ENCODE measurements at places on chromosomes 12 and 14. TPM values are rescaled to one million over a fixed set of nuclear protein-coding genes. Genes with fewer than 3 reads are reported as not detected.

The MSRB3 gene
- 55.1 TPM for total RNA-seq

The CACNB3 gene
- 16.1 TPM for total RNA-seq

The GAPDH gene
- 5,776 TPM for total RNA-seq

The MFAP5 gene
- total RNA-seq = 220 TPM

The HOXC4 gene
- total RNA-seq = 0.36 TPM

The TCL1B gene
- not detected for total RNA-seq

The CALCOCO1 gene
- total RNA-seq = 234 TPM

The SLC6A12 gene
- total RNA-seq = not detected

The CDCA3 gene
- total RNA-seq = 23.5 TPM

The DTX3 gene
- total RNA-seq = 16.9 TPM

The TAS2R20 gene
- total RNA-seq = 1.9 TPM

The RNASE4 gene
- total RNA-seq = 4.8 TPM

The BDKRB2 gene
- 7.4 TPM for total RNA-seq

The PHETA1 gene
- total RNA-seq = 16.2 TPM

The MAPK1IP1L gene
- total RNA-seq = 71.8 TPM

The MYO1H gene
- total RNA-seq = not detected

The ZDHHC22 gene
- total RNA-seq = not detected

The PRH2 gene
- total RNA-seq = not detected

The GNB3 gene
- 3.4 TPM for total RNA-seq

The CHGA gene
- total RNA-seq = not detected

The SLCO1B3 gene
- total RNA-seq = not detected

The PIWIL1 gene
- total RNA-seq = not detected

The OR6S1 gene
- not detected for total RNA-seq

The CLEC6A gene
- total RNA-seq = not detected

The TSHR gene
- total RNA-seq = not detected

The TRHDE gene
- 1.1 TPM for total RNA-seq

The TMTC1 gene
- 12.8 TPM for total RNA-seq

The NOVA1 gene
- total RNA-seq = 16.9 TPM

The DIO2 gene
- 66.0 TPM for total RNA-seq

The AMIGO2 gene
- total RNA-seq = 3.7 TPM

The CARMIL3 gene
- not detected for total RNA-seq

The PRICKLE1 gene
- total RNA-seq = 15.6 TPM

The KRT85 gene
- not detected for total RNA-seq

The SPTSSA gene
- total RNA-seq = 21.1 TPM

The KRT2 gene
- total RNA-seq = not detected

The PMEL gene
- total RNA-seq = 0.82 TPM

The DTX1 gene
- total RNA-seq = not detected

The RNASE7 gene
- not detected for total RNA-seq

The TAS2R19 gene
- total RNA-seq = 6.3 TPM

Data from fibroblast of the aortic adventitia (primary cell).